SK-N-DZ (cell line): ENCODE measurements at places on chromosomes 6 and 20.

DNA sequence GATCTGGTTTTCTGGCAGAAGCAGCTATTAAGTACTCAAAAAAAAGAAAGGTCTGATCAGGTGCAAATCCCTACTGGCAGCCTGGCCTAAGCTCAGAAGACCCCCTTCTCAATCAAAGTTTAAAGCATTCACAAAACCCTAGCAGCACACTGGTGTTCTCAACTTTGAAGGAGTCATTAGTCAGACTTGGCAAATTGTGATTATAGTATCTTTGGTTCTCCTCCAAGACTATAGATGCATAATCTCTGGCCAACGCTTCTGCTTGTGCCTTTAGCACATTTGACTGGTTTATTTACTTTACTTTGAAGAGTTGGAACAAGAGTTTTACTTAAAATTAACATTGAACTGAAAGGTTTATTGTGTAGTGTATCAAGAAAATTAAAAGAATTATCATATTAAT, 248.9 kb downstream of the PTPRK start:
- no peak for DNase-seq

DNA sequence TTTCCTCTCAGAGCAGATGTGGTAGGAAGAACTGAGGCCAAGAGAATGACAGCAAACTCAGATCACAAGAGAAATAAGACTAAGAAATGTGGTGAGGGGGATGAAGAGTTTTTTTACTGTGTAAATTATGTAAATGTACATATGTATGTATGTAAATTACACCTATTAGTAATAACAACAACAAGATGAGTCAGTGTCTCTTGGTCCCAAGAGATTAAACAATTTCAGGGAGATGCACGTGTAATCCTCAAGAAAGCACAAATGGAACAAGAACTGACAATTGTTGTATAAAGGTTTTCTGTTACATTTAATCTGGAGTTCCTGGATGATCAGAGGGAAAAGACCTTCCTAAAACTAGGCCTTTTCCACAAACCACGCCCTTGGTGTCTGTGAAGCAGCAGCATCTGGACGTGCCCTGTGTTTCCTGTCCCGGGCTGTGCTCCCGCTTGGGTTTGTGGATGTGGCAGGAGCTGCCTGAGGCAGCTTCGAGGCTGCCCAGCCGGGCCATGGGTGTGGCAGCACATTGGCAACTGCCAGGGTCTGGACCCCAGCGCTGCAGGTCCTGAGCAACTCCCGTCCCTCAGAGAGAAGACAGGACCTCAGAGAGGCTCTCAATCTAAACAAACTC, 994 bp downstream of the CLDN20 start:
- no peak for DNase-seq

DNA sequence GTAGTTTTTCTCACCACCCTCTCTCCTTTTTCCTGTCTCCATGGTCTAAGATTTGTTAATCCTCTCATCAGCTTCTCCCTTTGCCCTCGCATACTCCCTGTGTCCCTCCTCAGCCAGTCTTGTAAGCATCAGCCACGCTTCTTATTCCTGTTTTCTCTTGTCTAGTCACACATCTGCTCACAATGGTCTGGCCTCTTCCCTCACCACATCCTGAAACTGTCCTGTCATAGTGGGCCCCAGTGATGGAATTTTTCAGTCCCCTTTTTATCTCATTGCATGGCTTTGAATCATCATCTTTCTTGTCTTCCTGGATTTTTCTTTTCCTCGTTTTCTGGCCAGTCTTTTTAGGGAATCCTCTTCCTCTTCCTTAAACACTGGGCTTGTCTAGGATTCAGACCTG, 57.2 kb downstream of the GFRA4 start:
- DNase-seq: no peak

GRCh38 chr6:114342826-114343781, at the start of gene HS3ST5:
Gene HS3ST5 (minus strand): TSS chr6:114343023. CDS start chr6:114062845, 280,178 bp downstream.
- DNase-seq: peak; percentile 72

- no peak for DNase-seq
These were observed 139.0 kb downstream of the PRDM13 start for GRCh38 chr6:99745651-99746050.
